Body of pancreas (tissue), 4 donors: ENCODE measurements at places on chromosomes 7 and 10. TPM values are rescaled to one million over a fixed set of nuclear protein-coding genes. Genes with fewer than 3 reads are reported as not detected.

Gene VAX1
- total RNA-seq: not detected

Gene ASAH2
- 1.0 TPM for total RNA-seq

Gene CYP3A5
- 358 TPM for total RNA-seq

Gene FEZF1
- total RNA-seq: not detected

Gene EMX2
- total RNA-seq: not detected

Gene CLDN4
- 65.6 TPM for total RNA-seq

Gene TUBAL3
- total RNA-seq: not detected

Gene GLI3
- total RNA-seq: 1.0 TPM

Gene PPP1R9A
- 44.2 TPM for total RNA-seq

Gene SEMA3E
- total RNA-seq: under 0.01 TPM

Gene KRIT1
- total RNA-seq: 58.4 TPM

Gene IL6
- 0.99 TPM for total RNA-seq

Gene MDFIC
- total RNA-seq: 35.3 TPM

- DNase-seq: no peak
These were observed 39.8 kb downstream of the PSMC2 start for GRCh38 chr7:103387242-103387641.

DNA sequence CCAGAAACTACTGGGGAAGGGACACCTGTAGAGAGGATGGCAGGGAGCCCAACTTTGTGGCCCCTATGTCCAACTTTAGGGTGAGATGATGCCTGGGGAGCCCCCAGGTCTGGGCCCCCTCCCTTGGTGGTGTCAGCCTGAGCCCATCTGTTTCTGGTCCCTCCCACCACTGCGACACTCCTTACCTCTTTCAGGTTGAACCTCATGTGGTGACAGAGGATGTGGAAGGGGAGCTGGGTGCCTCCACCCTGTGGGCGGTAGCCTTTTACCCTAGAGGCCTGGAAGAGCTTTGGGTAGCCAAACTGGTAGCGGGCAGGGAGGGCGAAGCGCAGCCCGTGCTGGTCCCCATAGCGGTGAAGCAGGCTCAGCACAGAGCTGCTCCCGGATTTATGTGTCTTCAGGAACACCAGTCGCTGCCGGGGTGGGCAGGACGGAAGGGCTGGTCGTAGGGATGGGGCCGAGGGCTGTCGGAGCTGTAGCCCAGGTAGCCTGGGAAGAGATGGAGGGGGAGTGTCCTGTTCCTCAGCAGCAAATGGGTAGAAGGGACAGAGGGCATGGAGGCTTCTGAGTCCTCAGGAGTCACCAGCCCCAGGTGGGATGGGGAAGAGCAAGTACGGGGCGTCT is 2.0 kb downstream of the GAL3ST4 start:
- DNase-seq: no peak

DNA sequence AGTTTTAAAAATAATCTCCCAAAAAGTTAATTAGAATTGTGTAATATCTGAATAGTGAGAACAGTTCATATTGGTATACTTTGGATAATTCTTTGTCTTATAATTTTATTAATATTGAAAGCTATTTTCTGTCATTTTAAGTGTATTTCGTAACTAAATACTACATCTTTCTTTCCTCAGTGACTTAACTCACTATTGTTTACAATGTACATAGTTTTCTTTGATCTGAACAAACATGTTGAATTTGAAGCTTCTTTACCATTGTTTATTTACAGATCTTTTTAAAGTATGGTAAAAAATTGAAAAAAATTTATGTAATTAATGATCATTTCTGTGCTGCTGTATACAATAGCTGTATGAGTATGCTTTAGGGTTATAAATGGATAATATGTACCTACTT is 5.1 kb downstream of the PDCD4 start:
- no peak for DNase-seq

DNA sequence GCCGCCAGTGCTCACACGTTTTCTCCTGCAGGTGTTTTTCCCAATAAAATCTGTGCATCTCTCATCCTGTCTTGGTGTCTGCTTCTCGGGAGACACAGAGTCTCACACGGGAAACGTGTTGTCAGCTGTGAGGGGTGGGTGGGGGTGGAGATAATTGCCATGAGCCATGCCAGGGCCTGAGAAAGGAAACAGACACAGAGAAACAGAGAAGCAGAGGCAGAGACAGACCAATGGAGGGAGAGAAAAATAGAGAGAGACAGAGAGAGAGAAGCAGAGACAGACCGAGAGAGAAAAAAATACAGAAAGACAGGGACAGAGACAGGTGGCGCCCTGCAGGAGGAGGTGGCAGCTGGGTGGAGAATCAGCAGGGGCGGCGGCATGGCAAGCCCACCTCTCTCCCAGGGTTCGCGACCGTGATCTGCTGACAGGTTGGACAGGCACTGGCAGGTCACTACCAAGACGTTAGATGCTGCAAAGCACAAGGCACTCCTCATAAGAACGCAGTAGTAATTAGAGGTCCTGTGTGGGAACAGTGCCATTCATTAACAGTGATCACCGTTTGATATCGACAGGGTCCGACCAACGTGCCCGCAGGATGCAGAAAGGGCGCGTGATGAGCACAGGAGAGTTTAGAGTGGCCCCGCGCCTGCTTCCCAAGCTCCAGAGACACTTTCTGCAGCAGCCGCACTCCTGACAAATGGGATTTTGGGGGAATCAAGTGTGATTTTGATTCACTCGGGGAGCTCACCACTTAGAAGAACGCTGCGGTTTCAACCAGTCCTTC is 70.5 kb upstream of the INSIG1 start:
- no peak for DNase-seq

GRCh38 chr7:33612442-33612841 is 292.9 kb upstream of the BMPER start:
- DNase-seq: no peak

DNA sequence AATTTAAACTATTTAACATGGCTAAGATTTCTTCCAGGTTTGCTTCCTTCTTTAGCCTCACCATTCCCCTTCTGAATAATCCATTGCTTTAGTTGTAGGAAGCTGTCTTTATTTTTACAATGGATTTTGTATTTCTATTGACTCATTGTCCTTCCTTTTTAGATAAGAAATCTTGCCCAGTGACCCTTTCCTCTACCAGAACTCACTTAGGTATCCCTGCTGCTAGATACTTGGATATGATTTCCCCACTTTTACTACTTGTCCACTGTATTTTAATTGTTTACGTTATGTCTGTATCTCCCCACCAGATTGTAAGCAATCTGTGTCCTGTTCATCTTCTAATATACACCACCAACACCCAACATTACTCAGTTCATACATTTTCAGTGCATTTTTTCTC is 47.7 kb upstream of the MDFIC start:
- DNase-seq: no peak

DNA sequence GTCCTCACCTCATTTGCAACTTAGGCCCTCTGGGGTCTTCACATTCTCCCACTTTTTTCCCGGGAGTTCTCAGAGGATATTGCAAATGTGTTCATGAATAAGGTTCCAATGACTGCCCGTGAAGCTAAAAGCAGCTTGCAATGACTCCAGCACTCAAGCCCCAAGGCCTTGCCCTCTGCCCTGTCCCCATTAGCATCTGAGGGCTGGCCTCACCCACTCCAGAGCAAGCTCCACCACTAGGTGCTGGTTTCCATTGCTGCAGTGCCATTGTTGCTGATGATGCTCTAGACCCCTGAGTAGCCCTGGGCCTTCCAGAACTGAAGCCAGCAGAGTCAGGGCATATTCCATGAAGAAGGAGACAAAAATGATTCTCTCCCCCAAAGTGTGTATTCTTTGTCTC is 236.8 kb downstream of the DYNC1I1 start:
- DNase-seq: no peak

GRCh38 chr10:67618116-67618515 is 77.9 kb downstream of the CTNNA3 start:
- no peak for DNase-seq

GRCh38 chr10:114184276-114184675 is 5.1 kb downstream of the TDRD1 start:
- no peak for DNase-seq

- DNase-seq: no peak
These were observed 565.7 kb downstream of the KCNMA1 start for GRCh38 chr10:77071956-77072355.

GRCh38 chr10:24651923-24652322 is 71.8 kb downstream of the ARHGAP21 start:
- no peak for DNase-seq

- no peak for DNase-seq
These were observed 8.0 kb downstream of the IKZF1 start for GRCh38 chr7:50312250-50313162.

- DNase-seq: no peak
These were observed 505.1 kb downstream of the TCERG1L start for GRCh38 chr10:130806426-130806825.

GRCh38 chr10:62580396-62580795 is 206.2 kb downstream of the ZNF365 start:
- no peak for DNase-seq

GRCh38 chr7:157407512-157408257 is 70.9 kb downstream of the DNAJB6 start:
- DNase-seq: no peak

GRCh38 chr10:34219753-34220548 is 595.1 kb downstream of the PARD3 start:
- DNase-seq: no peak

- DNase-seq: peak; percentile 81
These were observed 101.7 kb upstream of the SVIL start for GRCh38 chr10:29736366-29737073.

DNA sequence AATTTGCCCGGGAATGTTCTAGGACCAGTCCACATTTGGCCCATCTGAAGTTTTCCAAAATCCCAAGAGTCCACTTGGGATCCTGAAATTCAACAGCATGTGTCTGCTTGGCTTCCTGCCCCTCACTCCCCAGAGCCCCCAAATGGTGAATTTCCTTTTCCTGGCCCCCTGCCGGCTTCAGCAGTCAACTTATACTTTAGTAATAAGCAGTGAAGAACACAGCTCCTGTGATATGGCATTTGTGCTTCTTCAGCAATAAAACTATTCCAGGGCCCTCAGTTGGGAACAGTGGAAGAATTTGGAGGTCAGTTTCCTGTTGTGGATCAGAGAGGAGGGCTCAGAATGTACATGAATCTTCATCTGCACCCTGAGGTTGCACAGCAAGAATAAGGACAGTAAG is 51.1 kb downstream of the PRF1 start:
- DNase-seq: no peak

GRCh38 chr10:74096777-74097176 is 53.9 kb downstream of the AP3M1 start:
- DNase-seq: no peak

DNA sequence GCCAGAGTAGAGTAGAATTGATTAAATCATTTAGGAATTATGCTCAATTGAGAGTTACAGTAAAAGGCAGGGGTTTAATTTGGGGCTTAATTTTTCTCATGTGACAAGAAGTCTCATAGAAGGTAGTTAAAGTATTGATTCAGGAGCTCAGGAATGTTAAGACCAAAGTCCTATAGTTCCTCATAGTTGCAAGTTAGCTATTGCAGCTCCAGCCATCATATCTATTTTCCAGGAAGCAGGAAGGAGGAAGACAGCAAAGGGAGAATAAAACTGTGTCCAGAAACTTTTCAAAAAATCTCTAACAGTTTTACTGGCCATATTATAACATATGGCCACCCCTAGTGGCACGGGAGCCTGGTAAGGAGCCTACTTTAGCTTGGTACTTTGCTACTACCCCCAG is 97.0 kb upstream of the RPA3 start:
- no peak for DNase-seq

DNA sequence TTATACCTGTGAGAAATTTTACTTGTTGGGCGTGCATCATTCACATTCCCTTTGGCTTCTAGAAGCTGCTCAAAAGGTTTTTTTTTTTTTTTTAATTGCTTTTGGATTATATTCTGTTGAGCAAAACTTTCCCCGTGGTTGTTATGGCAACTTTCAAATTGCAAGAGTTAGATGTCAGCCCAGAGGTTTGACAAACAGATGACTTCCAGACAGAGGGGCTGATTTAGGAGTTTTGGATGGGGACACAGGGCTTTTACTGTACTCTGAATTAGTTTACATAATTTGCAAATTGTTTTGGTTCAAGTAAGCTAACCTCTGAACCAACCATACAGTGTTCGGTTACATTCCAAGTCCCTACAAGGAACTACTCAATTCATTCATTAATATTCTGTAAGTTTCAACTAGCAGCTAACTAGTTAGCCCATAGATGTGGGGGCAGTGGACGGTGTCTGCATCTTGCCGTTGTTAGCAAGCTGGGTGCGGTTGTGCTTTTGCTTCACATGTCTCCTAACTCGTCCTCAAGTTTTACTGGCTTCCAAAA is 66.4 kb upstream of the JAZF1 start:
- no peak for DNase-seq

- DNase-seq: peak; percentile 4
These were observed 34.5 kb downstream of the ADAP1 start for GRCh38 chr7:919924-920341.

GRCh38 chr10:90777621-90778020 is 80.2 kb downstream of the HTR7 start:
- no peak for DNase-seq

DNA sequence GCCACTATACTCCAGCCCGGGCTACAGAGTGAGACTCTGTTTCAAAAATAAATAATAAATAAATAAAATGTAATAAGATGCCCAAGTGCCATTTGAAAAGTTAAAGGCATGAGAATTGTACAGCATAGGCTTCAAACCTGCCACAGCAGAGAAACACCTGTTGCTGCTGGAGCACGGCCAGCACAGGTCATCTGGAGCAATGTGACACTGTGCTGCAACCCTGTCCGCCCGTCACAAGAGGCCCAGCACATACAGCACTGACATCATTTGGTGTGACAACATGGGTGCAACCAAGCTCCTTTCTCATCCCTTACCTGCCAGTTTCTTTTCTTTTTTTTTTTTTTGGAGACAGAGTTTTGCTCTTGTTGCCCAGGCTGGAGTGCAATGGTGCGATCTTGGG is 1.3 kb downstream of the RFC2 start:
- peak; percentile 64 for DNase-seq

GRCh38 chr7:15600298-15600697 is 38.5 kb upstream of the AGMO start:
- no peak for DNase-seq

GRCh38 chr10:122733931-122734665 is 34.5 kb upstream of the C10orf120 start:
- no peak for DNase-seq

- no peak for DNase-seq
These were observed 81.9 kb downstream of the RAMP3 start for GRCh38 chr7:45239486-45239885.

DNA sequence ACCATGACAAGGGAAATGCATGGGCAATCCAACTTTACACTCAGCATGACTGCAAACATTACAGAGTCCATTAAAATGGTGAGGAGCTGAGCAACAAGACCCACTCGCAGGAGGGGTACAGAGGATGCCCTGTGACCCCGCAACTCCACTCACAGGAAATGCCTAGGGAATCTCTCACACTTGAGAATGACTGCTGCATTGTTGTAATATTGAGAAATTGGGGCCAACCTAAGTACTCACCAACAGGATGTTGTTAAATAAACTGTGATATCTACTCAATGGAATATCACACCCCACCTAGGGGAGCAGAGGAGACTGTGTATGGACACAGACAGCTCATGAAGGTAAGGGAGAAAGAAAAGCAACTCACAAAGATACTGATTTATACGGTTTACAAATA is 53.4 kb upstream of the CAMK2B start:
- DNase-seq: no peak
